Fibroblast of skin of back (primary cell): ENCODE measurements at places on chromosomes 2 and 18.

DNA sequence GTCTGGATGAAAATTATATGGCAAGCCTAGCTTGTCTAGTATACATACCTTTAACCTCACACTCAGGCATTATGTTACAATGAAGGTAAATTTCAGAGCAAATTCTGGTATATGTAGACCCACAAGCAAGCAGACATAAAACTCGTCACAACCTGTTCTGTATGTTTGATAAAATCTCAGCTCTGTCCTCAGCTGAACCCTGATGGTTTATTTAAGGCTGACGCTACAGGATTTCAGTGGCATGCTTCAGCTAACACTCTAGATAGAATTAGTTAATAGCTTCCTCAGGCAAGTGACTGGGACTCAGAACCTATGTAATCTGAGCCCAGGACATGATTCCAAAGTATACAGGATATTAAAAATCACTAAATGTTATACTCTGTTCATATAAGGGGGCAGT is 68.2 kb upstream of the MC2R start:
- DNase-seq, result no peak

- DNase-seq, result no peak
These were observed 650.8 kb upstream of the FANCL start for GRCh38 chr2:58891828-58892377.

- peak; percentile 83 for DNase-seq
These were observed 19.4 kb downstream of the TEX44 start for GRCh38 chr2:231612109-231612455.

DNA sequence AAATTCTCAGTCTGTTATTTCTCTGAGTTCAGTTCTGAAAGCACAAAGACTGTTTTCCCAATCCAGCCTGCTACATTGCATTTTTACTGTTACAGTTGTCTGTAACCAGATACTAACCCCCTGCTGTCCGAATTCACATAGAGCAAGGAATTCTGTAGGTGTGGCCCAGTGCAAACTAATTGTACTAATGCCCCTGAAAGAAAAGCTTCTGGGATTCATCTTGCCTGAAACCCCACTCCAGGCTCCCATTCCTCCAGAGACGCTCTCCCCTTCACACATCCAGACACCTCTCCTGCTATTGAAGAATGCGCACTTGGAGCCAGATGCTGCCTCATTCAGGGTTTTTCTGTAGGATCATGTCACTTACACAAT is 127.0 kb downstream of the TTC32 start:
- DNase-seq, result peak; percentile 61

GRCh38 chr2:17518212-17519154 is at the start of gene RAD51AP2:
Gene RAD51AP2 (minus strand): TSS chr2:17518440. CDS start chr2:17518415, 25 bp downstream.
- peak; percentile 83 for DNase-seq

DNA sequence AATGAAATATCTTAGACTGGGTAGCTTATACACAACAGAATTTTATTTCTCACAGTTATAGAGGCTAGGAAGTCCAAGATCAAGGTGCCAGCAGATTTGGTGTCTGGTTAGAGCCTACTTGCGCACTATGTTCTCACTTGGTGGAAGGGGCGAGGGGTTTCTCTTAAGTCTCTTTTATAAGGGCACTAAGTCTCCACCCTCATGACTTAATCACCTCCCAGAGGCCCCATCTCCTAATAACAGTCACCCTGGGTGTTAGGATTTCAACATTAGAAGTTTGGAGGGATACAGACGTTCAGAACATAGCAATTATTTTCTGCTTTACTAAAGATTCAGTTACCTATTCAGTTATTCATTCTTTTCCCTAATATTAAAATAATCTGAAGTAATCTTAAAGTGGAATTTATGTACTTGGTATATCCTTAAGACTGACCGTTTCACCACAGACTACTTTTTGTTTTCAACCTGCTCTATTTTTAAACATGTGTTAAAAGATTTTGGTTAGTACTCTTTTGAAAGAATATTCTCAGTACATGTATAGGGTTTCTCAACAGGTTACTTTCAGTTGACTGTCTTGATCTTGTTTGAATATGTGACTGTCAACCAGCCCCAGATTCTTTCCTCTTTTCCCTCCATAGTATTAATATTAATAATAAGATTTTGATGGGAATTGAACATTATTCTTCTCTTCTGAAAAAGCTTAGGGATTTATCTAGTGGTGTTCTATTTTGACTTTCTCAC is 130.0 kb downstream of the TAF4B start:
- no peak for DNase-seq

DNA sequence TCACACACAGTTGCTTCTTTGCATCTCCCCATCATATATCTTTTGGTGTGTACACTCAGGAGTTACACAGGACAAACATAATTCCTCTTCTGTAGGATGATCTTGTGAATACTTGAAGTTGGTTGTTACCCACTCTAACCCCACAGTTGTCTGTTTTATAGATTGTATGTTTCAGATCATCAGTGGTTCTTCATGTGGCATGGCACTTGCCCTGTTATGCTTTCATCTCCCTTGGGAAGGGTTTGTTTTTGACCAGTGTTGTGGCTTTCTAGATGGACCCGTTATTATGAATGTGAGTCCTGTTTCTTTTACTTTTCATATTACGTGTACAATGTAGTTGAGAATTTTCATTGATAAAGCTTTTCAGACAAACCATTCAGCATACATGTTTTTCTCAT is 82.0 kb downstream of the ZNF407 start:
- DNase-seq, result no peak

DNA sequence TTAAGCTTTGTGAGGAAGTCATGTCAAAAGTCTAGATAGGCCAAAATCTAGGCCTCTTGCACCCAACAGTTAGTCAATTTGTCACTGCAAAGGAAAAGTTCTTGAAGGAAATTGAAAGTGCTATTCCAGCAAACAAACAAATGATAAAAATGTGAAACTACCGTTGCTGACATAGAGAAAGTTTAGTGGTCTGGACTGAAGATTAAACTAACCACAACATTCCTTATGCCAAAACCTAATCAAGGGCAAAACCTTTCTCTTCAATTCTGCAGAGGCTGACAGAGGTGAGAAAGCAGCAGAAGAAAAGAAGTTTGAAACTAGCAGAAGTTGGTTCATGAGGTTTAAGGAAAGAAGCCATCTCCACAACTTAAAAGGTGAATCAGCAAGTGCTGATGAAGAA is 44.0 kb upstream of the LRRTM4 start:
- DNase-seq, result no peak

DNA sequence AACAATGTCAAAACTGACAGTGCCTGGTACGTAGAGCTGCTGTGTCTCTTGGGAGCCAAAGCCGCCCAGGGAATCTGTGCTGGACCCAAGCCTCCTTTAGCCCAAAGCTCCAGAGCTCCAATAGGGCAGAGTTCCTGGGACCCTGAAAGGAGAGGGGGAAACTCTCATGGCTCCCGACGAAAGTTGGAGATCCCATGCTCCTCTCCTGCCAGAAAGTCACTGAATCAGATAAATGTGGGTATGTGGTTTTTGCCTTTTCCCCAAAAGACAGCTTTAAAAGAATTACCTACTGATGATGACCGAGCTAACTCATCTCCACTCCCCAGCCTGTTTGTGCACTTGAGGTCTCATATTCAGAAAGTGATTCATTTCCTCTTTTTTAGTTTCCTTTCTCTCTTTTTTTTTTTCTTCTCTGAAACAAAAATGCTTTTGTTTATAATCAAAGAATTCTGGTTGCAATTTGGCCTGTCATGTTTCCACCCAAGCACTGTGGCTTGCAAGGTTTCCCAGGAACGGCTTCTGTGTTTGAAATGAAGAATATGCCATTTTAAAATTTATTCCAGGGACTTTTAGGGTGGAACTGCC is 14.1 kb upstream of the PMAIP1 start:
- DNase-seq, result peak; percentile 89

- DNase-seq, result no peak
These were observed 900.9 kb downstream of the CPS1 start for GRCh38 chr2:211457325-211457724.

DNA sequence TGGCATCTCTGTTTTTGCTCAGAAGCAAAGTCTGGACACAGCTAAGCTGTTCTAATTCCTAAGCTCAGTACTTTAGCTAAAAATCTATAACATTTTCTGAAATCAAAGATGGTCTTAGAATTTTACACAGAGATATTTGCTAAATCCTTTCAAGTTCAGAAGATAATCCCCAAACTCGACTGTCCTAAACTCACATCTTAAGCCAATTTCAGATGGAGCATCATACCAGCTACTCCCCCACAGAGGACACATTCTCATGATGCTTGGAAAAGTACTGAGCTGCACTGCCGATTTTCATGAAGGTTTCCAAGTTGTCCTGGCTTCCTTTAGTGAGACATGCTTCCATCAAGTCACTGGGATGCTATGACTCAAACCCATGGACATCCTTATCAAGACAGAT is 535.5 kb downstream of the SUCLG1 start:
- no peak for DNase-seq

DNA sequence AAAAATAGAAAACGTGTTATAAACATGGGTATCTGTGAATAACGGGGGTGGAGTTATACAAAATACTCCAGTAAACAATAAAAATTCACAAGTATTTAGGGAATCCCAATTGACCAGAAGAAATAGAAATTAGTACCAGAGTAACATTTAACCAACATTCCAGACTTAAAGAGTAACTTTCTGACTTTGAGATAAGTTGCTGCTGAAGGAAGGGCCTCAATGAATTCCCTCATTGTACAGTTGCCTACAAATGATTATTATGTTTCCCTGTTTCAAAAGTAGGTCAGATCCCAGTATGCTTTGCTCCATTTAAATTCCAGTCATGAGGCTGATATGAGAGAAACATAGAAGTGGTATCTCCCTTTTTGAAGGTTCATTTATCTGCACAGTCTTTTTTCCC is 88.3 kb upstream of the KCNH7 start:
- DNase-seq, result peak; percentile 53

- no peak for DNase-seq
These were observed 525.8 kb upstream of the LINC00305 start for GRCh38 chr18:64674694-64675093.

- DNase-seq, result no peak
These were observed 729.8 kb upstream of the SOX11 start for GRCh38 chr2:4962419-4962818.

- DNase-seq, result peak; percentile 67
These were observed 323.2 kb downstream of the PLCL1 start for GRCh38 chr2:198127627-198128026.

GRCh38 chr2:105800953-105801635 is 56.4 kb downstream of the NCK2 start:
- DNase-seq, result no peak

- DNase-seq, result no peak
These were observed 23.9 kb downstream of the PMAIP1 start for GRCh38 chr18:59923539-59924196.

DNA sequence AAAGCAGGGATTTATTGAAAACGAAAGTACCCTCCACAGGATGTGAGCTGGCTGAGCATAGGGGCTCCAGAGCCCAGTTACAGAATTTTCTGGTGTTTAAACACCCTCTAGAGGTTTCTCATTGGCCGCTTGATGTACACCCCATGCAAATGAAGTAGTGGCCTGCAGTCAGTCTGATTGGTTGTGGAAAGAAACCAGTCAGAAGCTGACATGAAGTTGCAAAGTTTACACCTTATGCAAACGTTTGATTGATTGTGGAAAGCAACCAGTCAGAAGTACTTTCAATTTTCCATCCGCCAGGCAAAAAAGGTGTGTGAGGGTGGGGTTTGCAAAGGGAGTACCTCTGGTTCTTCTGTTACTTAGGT is 62.3 kb downstream of the VWA3B start:
- DNase-seq, result peak; percentile 42

DNA sequence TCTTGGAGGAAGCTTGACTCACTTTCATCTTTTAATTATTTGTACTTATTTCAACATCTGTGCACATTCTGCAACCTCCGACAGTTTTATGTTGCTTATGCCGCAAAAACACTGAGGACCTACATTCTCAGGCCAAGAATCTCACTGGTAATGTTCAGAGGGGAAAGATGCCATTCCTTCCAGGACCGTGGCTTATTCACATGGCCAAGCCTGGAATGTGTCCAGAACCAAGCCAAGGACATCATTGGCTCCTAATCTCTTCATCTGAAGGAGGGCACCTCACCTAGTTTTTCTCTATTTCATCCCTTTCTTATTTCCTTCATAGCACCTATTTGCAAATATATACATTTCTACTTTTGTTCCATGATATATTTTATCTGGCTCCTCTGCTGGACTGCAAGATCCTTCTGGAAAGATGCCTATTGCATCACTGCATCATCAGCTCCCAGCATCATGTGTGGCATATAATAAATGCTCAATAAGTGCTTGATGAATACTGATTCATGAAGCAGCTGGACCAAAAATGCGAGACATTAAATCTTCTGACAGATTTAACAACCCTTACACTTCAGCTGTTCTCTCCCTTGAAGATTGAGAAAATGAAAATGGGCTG is 377.1 kb downstream of the TNS1 start:
- peak; percentile 20 for DNase-seq

- DNase-seq, result peak; percentile 66
These were observed 41.4 kb downstream of the KLHL29 start for GRCh38 chr2:23426263-23426905.

DNA sequence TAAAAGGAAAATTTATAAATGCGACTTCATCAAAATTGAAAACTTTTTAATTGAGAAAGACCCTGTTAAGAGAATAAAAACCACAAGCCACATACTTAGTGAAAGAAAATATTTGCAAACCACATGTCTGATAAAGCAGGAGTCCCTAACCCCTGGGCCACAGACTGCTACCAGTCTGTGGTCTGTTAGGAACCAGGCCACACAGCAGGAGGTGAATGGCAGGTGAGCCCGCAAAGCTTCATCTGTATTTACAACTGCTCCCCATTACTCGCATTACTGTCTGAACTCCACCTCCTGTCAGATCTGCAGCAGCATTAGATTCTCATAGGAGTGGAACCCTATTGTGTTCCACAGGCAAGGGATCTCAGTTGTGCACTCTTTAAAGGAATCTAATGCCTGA is 95.5 kb upstream of the CRACDL start:
- DNase-seq, result no peak
